ENCODE measurements at places on chromosomes 5 and 9.

- peak; percentile 8 for DNase-seq
Observed at GRCh38 chr5:83844449-83845068, 123.9 kb upstream of the HAPLN1 start.

DNA sequence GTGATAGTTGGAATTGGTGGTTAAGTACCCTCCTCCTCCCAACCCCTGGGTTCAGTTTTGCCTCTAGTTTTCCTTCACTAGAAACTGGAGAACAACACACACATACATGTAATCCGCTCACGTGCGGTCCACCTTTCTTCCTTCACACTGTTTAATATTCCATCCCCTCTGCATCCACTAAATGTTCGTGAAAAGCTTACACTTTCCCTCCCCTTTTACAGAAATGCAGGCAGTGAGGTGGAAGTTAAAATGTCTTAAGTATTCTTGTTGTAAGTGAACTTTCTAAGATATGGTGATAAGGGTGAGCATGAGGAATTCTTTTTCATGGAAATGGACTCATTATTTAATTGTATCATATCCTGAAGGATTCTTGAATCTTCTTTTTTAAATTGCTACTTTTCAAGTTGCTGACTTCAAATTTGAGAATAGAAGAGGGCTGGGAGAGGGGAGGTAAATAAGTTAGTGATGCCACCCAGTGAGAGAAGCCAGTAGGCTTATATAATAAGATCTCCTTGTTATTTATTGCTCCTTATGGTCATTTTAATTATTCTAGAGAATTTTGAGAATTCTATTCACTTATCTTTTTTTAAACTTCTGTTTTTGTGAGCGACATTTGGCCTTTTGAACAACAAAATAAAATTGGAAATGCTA, 90.2 kb downstream of the TLE4 start:
- DNase-seq: no peak

DNA sequence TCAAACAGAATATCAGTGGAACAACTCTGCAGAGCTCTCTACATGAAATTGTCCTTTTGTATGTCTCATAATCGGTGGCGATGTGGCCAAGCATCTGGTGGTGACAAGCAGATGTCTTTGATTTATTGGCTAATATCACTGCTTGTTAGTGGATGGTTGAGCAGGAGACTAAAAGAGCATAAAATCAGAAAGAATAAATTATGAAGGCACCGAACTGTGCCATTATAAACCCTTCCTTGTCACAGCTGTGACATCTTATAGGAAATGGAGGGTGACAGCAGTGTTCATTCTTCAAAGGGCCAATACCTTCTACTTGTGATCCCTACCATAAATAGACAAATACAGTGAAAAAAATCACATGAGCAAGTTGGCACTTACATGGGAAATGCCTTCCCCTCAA, 1404.3 kb downstream of the MAT2B start:
- DNase-seq: no peak

GRCh38 chr9:34520096-34520495, 2.7 kb downstream of the ENHO start:
- DNase-seq: no peak

DNA sequence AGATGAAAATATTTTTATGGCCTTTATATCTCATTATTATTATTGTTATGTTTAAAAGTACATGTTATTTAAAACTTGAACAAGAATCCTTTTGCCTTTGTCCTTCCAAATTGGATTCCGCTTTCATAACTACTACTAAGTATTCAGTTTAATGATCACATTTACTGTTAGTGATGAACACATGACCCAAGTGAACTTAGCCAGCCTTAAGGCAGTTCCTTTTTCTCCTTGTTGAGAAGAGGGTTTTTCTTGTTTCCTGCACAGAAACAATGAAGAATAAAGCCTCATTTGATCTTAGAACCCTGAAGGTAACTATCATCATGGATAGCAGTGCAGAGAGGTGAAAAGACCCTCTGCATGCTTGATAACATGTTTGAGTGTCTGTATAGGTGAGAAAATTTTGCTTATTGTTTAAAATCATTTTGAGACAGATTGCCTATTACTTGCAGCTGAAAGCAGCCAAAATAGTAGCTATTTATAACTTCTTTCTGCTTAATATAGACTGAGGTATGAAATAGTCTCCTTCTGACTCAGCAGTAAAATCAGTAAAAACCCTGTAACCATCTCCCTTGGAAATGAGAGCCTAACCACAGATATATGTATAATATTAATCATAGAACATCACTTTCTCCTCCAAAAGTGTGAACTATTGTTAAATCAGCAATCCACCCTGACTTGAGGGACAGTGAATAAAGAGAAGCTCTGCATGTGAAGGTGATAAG, 266.2 kb downstream of the SPATA31D1 start:
- no peak for DNase-seq

- no peak for DNase-seq
Observed at GRCh38 chr9:19120877-19121276, 6.4 kb downstream of the PLIN2 start.

DNA sequence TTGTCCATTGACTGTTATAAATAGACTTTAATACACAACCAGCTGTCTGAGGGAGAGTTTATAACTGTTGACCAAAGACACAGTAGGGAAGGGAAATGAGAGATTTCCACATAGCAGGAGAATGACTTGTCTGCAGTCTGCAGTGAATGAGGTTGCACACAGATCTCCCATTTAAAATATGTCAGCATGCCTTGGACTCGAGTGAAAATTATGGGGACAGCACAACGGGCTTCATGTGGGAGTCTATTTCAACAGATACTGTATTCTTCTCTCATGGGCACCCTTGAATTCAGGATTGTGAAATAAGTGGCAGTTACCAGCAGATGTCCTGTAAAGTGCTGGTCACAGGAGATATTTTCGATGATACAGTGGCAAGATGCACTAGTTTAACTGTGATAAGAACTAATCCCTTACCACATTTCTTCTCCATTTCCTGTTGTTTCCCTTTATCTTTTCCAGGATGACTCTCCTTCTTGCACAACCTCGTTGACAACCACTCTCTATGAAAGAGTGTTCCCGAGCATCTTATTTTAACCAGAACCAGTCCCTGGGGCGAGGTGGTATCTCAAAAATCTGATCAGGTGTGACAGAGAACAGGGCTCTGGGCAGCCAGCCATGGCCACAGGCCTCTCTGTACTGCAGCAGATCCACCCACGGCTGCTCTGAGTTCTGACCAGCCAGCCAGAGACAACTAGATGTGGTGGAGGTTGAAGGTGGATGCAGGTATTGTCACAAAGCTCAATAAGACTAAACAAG, 51.5 kb upstream of the MAP3K1 start:
- DNase-seq: peak; percentile 86

DNA sequence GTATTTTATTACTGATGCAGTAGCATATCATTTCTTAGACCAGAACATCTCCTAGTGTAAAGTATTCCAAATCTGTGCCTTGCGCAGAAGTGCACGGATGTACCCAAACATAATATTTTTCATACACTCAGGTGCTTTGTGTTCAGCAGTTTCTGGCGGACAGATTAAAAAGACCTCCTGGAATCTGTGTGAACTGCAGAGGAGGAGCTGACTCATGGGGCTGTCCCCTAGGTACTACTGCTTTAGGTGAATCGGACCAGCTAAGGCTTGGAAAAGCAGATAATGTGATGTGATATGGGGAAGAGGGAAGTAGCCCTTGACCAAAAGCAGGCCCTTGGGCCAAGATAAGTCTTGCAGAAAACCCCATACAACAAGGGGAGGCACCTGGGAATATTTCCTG, 310.1 kb downstream of the PLK2 start:
- no peak for DNase-seq

DNA sequence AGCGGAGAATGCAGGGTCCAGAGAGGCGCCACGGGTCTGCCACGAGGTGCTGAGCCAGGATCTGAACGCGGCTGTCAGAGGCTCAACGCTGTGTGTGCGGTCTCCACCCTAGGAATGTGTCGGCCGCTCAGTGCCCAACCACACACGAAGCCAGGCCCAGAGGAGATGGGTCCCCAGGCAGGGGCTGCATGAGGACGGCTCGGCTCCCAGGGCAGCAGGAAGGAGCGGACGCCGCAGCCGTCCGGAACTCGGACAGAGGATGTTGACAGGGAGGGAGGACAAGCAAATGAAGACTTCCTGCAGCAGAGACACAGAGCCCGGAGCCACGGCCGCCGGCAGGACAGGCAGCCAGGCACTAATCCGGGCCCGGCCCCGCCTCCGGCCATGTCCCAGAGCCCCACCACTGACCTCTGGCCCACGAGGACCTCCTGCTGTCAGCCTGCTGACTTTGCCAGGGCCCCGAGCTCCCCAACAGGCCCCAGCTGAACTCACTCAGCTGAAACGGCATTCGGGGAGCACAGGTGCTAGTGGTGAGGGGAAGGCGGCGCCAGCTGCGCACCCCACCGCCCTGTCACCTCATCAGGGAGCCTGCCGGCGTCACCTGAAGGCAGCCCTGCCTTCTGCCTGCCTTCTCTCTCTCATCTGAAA, 12.7 kb downstream of the VAV2 start:
- no peak for DNase-seq

DNA sequence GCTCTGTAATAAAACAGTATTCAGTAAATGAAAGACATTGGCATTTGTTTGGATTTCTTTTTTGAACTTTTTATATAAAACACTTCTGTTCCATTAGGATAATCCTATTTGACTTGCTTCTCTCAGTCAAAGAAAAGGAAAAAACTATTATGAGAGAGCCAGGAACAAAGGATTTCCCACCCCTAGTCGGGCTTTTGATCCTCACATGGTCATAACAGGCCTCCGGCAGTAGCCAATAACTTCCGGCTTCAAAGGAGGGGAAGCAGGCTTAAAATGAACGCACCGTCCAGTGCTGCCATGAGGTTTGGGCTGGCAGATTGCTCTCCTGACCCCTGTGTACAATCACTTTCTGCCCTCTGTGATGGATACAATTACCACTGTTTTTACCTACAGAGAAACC, 209.3 kb downstream of the ZNF608 start:
- DNase-seq: no peak

- DNase-seq: no peak
Observed at GRCh38 chr5:89095341-89095740, 212.4 kb upstream of the MEF2C start.

GRCh38 chr9:35813434-35814105, 1.3 kb downstream of the HINT2 start:
- DNase-seq: peak; percentile 62

DNA sequence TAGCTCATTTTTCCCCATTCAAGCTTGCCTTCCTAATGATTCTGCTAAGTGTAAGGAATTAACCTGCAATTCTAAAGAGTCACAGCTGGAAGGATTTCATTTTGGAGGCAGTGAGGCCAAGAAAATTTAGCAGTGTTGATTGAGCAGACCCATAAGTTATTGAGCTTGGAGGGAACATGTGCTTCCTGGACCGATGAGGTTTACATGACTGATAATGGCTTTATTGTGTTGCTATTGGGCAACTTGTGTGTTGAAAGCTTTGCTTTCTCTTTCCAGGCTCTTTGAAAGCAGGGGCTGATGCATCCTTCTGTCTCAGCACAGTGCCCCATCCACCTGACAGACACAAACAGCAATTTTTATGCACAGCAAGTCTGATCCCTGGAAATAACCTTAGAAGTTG, 398.9 kb upstream of the PCSK5 start:
- no peak for DNase-seq

DNA sequence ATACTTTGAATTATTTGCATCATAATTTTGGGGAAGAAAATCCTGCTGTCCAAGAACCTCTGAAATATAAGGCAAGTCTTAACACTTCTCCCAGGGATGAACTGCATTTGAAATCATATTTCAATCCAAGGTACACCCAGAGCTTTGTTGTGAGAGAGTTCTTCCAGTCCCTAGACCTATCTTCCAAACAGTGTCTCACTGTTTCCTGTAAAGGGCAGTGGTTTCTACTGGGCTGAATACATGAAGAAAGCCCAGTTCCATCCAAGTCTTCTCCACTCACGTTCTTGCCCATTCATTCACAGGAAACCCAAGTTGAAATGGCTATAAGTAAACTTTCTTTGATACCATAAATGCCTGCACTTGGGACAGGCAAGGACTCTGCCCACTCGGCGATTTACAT, 108.3 kb upstream of the LHFPL2 start:
- DNase-seq: no peak

- peak; percentile 28 for DNase-seq
Observed at GRCh38 chr9:81682797-81683196, 6.5 kb downstream of the TLE1 start.

GRCh38 chr5:146428658-146429057, 18.5 kb upstream of the TCERG1 start:
- DNase-seq: no peak

DNA sequence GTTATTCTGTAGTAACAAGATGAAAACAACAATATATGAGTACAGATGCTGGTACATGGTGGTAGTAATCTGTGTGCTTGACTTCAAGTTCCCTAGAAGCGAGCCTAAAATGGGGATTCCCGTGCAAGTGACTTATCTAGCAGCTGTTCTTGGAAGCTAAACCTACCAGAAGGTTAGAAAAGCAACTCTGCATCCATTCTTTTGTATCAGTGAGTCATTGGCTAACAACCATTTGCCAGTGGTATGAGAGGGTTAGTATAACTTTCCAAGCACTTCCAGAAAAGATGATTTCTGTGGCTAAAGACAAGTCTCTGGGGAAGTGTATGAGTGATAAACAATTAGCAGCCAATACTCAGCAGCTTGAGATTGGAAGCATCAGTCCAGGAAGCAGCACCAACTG, 787.7 kb upstream of the CDH6 start:
- DNase-seq: no peak

- no peak for DNase-seq
Observed at GRCh38 chr9:12906646-12907045, 131.8 kb downstream of the LURAP1L start.

Measured in hematopoietic multipotent progenitor cell treated with erythropoietin and hydrocortisone succinate and interleukin-3 and kit ligand, for 6 days (in vitro differentiated cells).